CD4-positive, alpha-beta T cell (primary cell): ENCODE measurements at places on chromosomes 1 and 21. TPM values are rescaled to one million over a fixed set of nuclear protein-coding genes. Genes with fewer than 3 reads are reported as not detected.

DNA sequence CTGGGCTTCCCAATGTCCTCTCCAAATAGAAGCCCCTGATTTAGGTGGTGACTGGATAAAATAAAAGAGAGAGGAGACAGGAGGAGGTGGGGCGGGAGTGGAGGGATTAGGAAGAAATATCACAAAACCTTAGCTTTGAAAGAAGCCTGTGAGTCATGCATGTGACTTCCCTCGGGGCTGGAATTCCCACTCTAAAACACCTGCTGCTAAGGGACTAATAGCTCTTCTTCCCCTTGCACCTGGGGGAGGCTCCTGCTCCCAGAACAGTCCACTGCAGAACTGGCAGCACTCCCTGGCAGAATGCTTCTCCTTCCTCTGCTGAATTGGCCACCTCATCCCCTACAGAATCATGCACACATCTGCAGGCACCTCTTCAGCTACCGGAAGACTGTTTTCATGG, 207.2 kb downstream of the ATG4C start:
- no peaks in the 10 kb centered on the region for H3K27me3 ChIP-seq
- DNase-seq = no peak
- no peaks in the 10 kb centered on the region for H3K36me3 ChIP-seq
- H3K4me1 ChIP-seq = no peaks in the 10 kb centered on the region
- no peak overlapping the region for H3K27ac ChIP-seq

The TTC13 gene
- 24.9 TPM for total RNA-seq

- H3K4me3 ChIP-seq = no peak overlapping the region
- H3K4me1 ChIP-seq = peaks cover 48% of the 10 kb centered on the region
- H3K27ac ChIP-seq = no peak overlapping the region
- no peaks in the 10 kb centered on the region for H3K36me3 ChIP-seq
These were observed 140.3 kb upstream of the ERRFI1 start for GRCh38 chr1:8166406-8166805.

The CD5L gene
- not detected for total RNA-seq

GRCh38 chr1:18341291-18342069, 139.2 kb upstream of the KLHDC7A start:
- no peaks in the 10 kb centered on the region for H3K36me3 ChIP-seq
- no peak for DNase-seq
- no peaks in the 10 kb centered on the region for H3K27me3 ChIP-seq
- no peak overlapping the region for H3K27ac ChIP-seq

DNA sequence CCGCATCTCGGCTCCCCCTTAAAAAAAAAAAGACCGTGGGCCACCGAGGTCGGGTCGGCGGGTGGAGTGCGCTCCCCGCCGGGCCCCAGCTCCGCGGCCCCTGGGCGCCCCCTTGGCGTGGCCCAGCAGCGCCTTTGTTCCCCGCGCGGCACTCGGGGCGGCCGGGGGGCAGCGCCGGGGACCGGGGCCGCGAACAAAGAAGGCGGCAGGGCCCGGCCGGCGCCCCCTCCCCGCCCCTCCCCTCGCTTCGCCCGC, 571 bp downstream of the MARCKSL1 start:
- H3K4me3 ChIP-seq = peak overlapping the region; percentile 59
- no peaks in the 10 kb centered on the region for H3K27me3 ChIP-seq
- peaks cover 34% of the 10 kb centered on the region for H3K36me3 ChIP-seq
- DNase-seq = no peak

- no peak for DNase-seq
- no peak overlapping the region for H3K4me3 ChIP-seq
- H3K27ac ChIP-seq = no peak overlapping the region
- no peaks in the 10 kb centered on the region for H3K27me3 ChIP-seq
These were observed 82.2 kb upstream of the C1orf105 start for GRCh38 chr1:172338295-172338735.

- H3K36me3 ChIP-seq = no peaks in the 10 kb centered on the region
- H3K4me1 ChIP-seq = no peaks in the 10 kb centered on the region
- H3K27me3 ChIP-seq = no peaks in the 10 kb centered on the region
- no peak for DNase-seq
- no peak within 1 kb of the TSS for H3K27ac ChIP-seq
These were observed at the start of gene ANGPTL1 for GRCh38 chr1:178870944-178871343. Gene ANGPTL1, minus strand, starts transcription at chr1:178871077. Its CDS starts 5,301 bp downstream, at chr1:178865776.

The NR5A2 gene
- not detected for total RNA-seq

GRCh38 chr1:168535536-168535935, 8.3 kb downstream of the XCL2 start:
- no peaks in the 10 kb centered on the region for H3K36me3 ChIP-seq
- no peaks in the 10 kb centered on the region for H3K27me3 ChIP-seq
- DNase-seq = no peak

The P3H1 gene
- total RNA-seq = 17.6 TPM

The C1orf122 gene
- total RNA-seq = 10.9 TPM

The TEX38 gene
- total RNA-seq = not detected

DNA sequence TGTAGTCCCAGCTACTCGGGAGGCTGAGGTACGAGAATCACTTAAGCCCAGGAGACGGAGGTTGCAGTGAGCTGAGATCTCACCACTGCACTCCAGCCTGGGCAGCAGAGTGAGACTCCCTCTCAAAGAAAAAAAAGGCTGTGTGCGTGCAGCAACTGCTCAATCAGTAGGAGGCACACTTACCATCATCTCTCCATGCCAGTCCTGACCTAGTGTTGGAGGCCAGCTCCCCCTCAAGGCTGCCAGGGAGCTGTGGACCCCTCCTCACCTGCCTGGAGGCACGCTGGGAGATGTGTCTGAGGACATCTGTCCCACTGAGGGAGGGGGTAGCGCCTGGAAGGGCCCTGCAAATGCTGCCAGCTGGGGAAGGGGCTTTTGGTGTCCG, 11.9 kb downstream of the RPS6KA1 start:
- H3K27ac ChIP-seq = peak overlapping the region; percentile 83
- no peaks in the 10 kb centered on the region for H3K27me3 ChIP-seq
- no peaks in the 10 kb centered on the region for H3K36me3 ChIP-seq
- DNase-seq = no peak
- H3K4me3 ChIP-seq = peak overlapping the region; percentile 40

DNA sequence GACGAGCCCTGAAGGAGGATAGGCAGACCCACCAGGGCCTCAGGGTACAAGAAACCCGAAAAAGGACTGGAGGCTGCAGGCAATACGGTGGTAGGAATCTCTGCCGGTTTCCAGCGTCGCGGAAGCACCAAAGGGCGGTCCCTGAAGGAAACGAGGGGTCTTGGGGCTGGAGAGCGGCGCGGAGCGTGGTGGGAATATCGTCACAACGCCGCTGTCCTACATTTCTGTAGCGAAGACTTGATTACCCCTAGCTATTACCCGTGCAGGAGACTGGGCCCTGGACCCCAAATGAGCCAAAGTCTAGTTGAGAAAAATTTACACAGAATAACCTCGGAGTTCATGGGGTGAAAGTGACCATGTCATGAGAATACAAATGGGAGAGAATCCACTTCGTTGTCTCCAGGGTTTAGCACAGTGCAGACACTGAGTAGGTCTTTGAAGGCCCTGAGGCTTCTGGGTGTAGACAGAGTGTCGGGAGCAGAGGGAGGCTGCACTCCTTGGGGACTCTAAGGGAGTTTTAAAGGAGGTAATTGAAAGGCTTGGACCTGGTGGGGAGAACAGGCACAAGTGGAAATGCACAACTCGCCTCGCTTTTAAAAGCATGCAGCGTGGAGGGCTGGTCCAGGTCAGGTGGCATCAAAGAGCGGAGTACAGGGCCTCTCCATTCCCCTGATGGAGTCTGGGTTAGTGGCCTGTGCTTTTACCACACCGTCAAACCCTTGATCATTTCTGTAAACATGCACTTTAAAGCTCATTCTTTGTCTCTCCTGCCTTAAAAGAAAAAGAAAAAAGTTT, 1.5 kb downstream of the ATP1A1 start:
- peak; percentile 28 for DNase-seq
- no peaks in the 10 kb centered on the region for H3K36me3 ChIP-seq
- peak overlapping the region; percentile 98 for H3K27ac ChIP-seq
- peak overlapping the region; percentile 77 for H3K4me3 ChIP-seq

DNA sequence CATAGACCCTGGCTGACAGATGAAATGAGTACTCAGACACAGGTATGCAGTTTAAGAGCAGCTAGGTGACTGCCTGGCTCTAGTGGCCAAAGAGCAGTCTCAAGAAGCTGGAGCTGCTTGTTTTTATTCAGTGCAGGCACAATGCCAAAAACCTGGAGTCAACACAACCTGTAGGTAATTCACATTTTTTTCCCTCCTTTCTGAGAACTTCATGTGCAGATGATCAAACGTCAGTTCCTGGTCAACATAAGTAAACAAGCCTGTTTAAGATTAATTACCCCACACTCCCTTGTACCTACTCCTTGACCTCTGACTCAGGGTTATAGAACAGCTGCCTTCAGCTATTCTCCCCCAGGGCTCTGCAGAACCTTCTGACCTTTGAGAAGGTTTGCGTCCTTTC, 17.3 kb upstream of the ACADM start:
- H3K4me3 ChIP-seq = no peak overlapping the region
- H3K27me3 ChIP-seq = peaks cover 8% of the 10 kb centered on the region
- H3K4me1 ChIP-seq = no peaks in the 10 kb centered on the region

DNA sequence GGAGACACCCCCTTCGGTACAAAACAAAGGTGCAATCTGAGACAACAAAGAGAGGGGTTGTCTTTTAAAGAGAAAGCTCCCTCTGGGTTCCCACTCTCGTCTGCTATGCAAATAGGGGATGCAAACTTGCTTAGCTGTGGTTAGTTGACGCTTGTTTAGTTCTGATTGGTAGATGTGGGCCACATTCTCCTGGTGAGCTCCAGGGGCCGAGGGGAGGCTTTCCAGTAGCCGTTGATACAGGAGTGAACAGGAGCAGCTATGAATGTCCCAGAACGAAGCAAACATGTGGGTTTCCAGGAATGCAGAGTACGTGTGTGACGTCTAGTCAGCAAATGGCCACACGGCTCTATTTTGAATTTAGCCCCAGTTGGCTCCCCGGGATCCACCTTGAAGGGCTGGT, 14.7 kb downstream of the TFF2 start:
- peaks cover 9% of the 10 kb centered on the region for H3K4me1 ChIP-seq
- no peak for DNase-seq
- no peak overlapping the region for H3K4me3 ChIP-seq
- no peaks in the 10 kb centered on the region for H3K36me3 ChIP-seq
- H3K27ac ChIP-seq = no peak overlapping the region

GRCh38 chr1:47867438-47868347, 129.5 kb downstream of the TRABD2B start:
- no peak overlapping the region for H3K27ac ChIP-seq
- H3K27me3 ChIP-seq = no peaks in the 10 kb centered on the region
- no peaks in the 10 kb centered on the region for H3K4me1 ChIP-seq
- H3K4me3 ChIP-seq = no peak overlapping the region
- DNase-seq = no peak

GRCh38 chr1:195761104-195761503, 847.1 kb downstream of the KCNT2 start:
- H3K36me3 ChIP-seq = no peaks in the 10 kb centered on the region
- no peaks in the 10 kb centered on the region for H3K4me1 ChIP-seq
- no peaks in the 10 kb centered on the region for H3K27me3 ChIP-seq
- no peak overlapping the region for H3K4me3 ChIP-seq
- DNase-seq = no peak
